ENCODE measurements at places on chromosomes 4 and X. TPM values are rescaled to one million over a fixed set of nuclear protein-coding genes. Genes with fewer than 3 reads are reported as not detected.
A peak's percentile ranks its signal among the peaks of the same experiment; 100 is the strongest.

Gene CORIN
- not detected for polyA plus RNA-seq

Gene GLRA3
- polyA plus RNA-seq: not detected

GRCh38 chr4:78749258-78749971 is 26.7 kb upstream of the BMP2K start:
- DNase-seq: no peak

DNA sequence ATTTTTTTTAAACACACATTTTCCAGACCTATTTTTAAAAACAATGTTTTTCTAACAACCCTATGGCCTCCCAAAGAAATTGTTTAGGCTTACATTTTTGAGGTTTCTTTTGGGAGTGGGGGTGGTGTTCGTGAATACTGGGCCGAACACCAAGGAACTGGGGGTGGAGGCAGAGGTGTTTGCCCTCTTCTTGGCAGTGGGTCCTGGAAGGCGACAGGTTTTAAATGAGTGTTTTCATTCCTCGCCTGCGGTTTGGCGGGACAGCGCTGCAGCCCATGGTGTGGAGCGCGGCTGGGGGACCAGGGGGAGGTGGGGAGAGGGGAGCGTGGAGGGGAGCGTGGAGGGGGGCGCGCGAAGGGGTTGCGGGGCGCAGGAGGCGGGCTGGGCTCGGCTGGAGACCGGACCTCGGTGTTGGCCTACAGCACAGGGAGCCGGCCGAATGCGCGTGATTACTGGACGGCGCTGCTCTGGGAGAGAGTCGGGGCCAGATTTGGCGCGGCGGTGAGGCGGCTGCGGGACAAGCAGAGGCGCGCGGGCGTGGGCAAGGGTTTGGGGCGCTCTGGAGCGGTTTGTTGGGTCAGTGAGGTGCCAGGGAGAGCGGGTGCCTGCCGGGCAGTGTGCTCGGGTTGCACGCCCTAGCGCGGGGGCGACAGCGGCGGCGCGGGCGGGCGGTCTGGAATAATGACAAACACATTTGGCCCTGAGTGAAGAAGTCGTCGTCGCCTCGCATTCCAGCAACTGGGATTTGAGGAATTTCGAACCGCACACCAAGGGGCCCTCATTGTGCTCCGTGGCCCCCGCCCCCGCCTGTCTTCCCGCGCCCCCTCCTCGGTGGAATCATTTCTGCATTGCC is 764 bp downstream of the PDGFRA start:
- no peak for DNase-seq

GRCh38 chrX:151151665-151152267 is 24.6 kb upstream of the GPR50 start:
- peak; percentile 29 for DNase-seq

Gene ATP8A1
- 0.07 TPM for polyA plus RNA-seq

Gene C1QTNF7
- not detected for polyA plus RNA-seq

Gene NLGN3
- polyA plus RNA-seq: 0.60 TPM

DNA sequence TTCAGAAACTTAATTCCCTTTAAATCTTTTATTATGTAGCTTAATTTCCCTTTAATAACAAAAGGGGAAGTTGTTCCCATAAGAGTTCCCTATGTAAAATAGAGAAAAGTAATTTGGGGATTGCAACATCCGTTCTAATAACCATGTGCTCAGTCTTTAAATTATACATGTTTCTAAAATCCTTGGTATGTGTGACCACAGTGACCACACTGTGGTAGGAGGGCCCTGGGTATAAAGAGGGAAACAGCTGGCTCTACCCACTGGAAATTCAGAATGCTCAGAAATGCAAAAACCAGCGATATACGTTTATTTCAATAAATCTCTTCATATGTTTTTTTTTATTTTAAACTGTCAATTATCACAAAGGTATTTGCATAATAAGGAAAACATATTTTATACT is 219.1 kb downstream of the FGF13 start:
- no peak for DNase-seq

GRCh38 chrX:137171626-137172025 is 137.8 kb upstream of the GPR101 start:
- DNase-seq: no peak

Gene MBNL3
- not detected for polyA plus RNA-seq

Gene SMIM31
- polyA plus RNA-seq: 0.04 TPM

Gene TMEM255A
- polyA plus RNA-seq: not detected

- no peak for DNase-seq
These were observed 274.6 kb upstream of the GALNTL6 start for GRCh38 chr4:171538601-171539100.

DNA sequence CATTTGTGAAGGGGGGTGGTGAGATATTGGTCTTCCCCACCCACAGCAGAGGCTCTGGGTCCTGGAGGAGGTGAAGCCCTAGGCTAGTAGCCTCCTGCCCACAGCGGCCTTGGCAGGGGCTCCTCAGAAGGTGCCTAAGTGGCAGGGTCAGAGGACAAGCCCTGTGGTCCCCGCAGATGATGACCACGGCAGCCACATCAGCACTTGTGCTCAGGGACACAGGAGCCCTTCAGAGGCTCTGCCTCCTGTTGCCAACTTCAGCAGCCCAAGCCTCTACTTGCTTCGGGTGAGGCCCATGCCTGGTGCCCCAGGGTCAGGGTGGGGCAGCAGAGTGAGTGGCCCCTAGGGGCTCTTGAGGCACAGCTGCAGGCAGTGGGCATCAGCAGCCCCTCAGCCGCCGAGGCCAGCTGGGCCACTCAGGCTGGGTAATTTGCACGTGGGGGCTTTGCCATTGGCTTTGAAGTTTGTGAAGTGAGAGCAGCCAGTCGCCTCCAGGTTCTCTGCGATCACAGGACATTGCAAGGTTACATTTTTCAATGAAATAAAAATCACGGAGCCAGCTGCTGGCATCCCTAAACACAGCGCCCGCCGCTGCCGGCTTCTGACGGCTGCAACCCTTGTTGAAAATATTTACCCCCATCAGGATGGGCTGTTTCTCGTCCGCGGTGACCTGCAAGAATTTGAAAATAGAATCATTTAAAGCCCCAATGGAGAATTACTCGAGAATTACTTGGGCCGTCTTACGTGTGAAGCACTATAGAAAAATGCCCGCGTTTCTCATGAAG is 108.5 kb downstream of the HMX1 start:
- no peak for DNase-seq

- no peak for DNase-seq
These were observed 5.7 kb upstream of the TADA2B start for GRCh38 chr4:7037425-7037824.

Gene TMEM154
- polyA plus RNA-seq: 0.05 TPM

DNA sequence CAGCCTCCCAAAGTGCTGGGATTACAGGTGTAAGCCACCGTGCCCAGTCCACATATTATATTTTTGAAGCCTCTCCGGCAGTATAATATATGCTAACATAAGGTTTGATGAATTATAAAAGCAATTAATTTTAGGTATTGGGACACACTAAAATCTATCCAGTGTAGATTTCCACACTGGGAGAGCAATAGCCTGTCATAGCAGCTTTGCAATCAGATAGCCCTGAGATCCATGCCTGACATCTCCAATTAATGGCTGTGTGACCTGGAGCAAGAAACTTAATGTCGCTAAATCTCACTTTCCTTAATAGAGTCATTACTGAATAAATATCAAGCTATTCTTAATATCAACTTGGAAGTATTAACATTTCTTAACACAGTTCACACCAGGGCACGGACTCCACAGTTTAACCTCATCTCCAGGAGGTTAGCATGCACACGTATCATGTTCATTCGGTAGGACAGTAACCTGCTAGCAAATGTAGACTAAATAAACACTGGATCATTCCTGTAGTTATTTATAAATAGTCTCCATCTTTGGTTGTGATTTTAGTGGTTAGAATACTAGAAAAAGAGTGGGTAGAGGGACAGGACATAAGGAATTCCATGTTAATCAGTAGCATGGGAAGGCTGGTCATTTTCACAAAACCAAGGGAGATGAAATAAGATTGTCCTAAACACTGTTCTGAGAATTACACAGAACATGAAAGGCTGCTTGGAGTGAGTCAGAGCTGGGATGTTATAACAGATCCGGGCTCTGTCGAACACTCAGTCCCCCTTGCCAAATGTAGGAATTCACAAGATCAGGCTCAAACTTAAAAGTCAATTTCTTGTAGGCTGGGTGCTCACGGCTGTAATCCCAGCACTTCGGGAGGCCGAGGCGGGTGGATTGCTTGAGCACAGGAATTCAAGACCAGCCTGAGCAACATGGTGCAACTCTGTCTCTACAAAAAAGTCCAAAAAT is 254.7 kb downstream of the PALLD start:
- no peak for DNase-seq

Gene STBD1
- polyA plus RNA-seq: 6.4 TPM

DNA sequence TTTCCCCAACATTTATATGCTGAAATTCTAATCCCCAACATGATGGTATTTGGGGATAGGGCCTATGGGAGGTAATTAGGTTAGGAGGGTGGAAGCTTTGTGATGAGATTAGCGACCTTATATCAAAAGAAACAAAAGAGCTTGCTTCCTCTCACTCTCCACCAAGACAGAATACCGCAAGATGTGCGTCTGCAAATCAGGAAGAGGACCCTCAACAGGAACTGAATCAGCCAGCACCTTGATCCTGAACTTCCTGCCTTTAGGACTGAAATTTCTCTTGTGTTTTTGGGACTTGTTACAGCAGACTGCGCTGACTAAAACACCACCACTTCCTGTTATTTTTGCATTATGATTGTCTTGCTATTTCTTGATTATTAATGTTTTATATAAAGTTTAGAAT is 1889.4 kb downstream of the C4orf33 start:
- DNase-seq: no peak

DNA sequence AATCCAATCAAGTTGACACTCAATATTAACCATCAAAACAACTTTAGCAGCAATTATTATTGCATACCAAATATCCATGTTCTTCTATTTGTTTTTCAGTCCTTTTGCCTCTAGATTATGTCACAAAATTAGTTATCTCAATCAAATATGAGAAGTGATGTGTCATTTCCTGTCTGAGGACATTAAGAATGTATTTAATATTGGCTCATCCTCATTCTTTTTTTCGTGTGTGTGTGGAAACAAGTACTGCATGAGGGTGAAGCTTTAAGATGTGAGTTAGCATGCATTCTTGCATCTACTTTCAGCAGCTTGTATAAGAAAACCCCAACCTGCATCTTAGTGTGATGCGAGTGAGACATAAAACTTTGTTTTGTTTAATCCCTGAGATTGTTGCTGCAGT is 301.4 kb downstream of the GRIA2 start:
- DNase-seq: no peak

DNA sequence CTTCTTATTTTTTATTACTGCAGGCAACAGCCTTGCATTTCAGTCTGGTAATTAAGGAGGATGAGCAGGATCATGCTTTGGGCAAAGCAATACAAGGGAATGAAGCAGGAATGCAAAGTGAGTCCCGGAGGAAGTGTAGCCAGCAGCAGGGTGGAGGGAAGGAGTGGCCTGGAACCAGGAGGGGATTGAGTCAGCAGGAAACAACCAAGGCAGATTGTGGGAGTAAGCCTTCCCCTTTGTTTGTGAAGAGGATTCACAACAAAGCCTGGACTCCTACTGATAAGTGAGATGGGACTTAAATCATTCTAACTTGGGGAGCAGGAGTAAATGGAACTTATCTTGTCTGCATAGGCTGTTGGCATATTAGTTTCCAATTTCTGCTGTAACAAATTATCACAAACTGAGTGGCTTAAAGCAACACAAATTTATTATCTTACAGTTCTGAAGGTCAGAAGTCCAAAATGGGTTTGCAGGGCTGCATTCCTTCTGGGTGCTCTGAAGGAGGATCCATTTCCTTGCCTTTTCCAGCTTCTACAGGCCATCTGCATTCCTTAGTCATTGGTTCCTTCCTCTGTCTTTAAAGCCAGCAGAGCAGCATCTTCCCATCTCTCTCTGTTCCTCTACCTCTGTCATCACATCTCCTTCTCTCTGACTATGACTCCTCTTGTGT is 93.2 kb upstream of the AP1S2 start:
- peak; percentile 11 for DNase-seq

DNA sequence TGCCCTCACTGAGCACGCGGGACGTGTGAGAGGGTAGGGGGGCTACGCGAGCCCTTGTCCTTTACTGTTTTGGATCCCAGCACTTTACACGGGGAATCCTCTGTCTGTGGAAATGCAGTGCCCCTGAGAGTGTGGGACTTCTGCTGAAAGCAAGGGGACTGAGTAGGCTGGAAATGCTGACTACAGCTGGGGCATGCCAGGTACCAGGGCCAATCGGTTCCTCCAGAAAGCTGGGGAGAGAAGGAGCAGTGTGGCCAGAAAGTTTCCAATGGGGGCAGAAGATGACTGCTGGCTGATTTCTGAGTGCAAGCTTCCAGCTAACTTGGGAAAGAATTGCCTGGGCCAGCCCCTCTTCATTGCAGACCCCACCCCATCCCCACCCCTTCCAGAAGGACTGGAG is 1.5 kb downstream of the NHSL2 start:
- no peak for DNase-seq

Gene REST
- 8.2 TPM for polyA plus RNA-seq

Gene SPANXN4
- polyA plus RNA-seq: not detected

Gene GAB1
- 2.0 TPM for polyA plus RNA-seq

DNA sequence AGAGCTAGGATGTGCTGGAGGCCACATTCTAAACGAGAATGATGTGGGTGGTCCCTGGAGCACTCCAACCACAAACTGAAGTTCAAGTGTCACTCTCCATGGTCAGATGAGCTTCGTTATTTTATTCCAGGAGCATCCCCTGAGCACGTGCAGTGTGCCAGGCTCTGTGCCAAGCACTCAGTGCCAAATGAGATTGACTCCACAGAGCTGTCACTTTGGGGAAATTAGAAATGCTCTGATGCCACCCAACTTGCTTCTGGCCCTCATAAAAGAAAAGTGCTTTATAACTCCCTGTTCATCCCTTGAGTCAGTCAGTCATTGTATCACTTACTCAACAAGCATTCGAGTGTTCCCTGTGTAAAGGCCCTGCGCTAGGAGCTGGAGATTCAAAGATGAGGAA is 91.2 kb downstream of the RTL5 start:
- no peak for DNase-seq

DNA sequence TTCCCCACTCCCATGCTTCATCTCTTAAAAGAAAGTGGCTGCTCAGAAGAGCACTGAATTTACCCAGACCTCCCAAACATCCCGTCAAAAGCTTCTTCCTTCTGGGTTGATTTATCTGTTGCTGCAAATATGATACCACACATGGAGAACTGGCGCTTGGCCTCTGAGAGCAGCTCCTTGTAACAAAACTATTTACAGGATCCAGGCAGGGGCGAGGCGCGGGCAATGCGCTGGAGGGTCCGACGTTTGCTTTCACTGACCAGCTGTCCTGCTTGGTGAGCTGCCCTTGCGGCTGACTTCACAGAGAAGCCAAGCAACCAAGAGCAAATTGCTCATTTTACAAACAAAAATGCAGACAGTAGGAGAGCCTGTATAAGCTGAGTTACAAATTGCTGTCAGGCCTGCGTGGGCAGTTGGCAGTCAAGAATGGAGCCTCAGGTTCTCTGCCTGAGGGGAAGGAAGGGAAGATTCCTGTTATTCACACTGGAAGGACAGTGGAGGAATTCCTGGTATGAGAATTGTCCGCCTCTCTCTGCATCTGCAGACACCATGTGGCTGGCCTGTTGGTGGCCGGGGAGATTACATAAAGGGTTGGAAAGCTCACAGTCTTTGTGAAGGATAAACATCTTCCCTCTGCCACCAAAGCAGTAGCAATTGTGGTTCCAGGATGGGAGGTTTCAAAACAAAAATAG is 192.2 kb upstream of the LEF1 start:
- DNase-seq: no peak

GRCh38 chr4:63717384-63717783 is 691.9 kb downstream of the TECRL start:
- peak; percentile 45 for DNase-seq

- DNase-seq: no peak
These were observed 161.8 kb downstream of the NAA11 start for GRCh38 chr4:79163981-79164490.

Measured in A549 (cell line).